ENCODE measurements at places on chromosomes 6 and 20.

DNA sequence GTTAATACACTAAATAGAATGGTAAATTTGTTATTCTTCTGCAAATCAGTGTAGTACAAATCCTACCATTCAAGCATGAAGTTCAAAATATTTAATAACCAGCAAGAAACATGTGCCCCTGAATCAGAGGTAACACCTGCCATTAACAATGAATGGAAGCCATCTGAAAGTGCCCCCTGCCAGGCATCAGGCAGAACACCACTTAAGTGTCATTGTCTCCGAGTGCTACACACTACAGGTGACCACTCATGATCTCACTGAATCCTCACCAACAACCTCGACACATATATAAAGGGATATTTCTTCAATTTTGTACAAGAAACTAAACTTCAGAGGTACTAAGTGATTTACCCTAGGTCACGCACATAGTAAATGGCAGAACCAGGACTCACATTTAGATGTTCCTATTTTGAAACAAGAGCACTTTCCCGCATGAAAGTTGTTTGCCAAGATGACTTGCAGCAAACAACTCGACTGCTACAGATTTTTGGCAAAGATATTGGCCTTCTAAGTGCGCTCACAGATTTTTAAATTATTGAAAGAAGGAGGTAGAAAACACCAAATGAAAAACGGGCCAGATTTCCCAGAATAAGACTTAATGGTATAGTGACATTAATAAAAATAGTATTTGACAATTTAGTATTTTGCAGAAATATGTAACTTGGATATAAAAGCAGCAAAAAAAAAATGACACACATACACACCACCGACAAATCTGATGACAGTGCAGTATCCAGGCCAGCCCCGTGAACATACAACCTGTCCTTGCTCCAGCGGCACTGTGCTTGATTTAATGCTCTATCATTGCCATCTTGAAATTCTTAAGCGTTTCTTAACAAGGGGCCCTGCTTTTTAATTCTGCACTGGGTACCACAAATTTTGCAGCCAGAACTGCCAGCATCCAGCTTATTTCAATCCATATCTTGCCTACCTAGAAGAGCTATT is 274.5 kb downstream of the ALDH8A1 start:
- DNase-seq = no peak

DNA sequence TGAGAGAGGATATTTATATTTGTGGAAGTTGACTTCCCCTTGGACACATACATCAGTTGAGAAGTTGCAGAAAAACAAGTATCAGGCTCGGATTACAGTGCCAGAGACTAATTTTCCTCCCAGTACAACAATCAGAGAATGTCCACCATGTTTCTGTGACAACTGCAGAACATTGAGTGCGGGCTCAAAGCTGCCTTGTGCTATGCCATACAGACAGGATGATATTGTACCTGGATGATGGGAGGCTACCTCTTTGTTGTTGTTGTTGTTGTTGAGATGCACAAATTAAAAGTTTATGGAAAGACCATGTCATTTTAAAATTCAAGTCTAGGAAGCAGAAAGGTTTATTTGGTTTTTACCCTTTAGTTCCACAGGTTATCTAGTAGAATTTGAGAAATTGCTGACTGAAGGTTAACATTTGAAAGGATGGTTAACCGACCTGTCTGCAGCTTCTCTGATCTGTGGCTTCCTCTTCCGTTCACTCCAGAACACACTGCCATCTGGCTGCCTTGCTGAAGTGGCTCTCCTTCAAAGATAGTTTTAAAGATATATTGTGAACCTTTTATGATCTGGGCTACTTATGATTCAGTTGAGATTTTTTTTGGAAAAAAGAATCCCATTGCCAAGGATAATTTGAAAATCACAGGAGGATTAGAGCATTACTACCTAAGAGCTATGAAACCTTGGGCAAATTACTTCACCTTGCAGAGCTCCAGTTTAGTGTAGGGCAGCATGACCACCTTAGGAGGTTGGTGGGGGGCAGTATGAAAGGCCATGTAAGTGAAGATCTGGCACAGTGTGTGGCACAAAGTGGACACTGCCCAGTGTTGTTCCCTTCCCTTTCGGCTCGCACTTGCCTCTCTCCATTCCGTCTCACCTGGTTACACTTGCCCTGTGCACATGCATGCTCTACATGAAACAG is 15.9 kb downstream of the TMEM200A start:
- DNase-seq = no peak

GRCh38 chr6:90846824-90847223 is 260.0 kb upstream of the MAP3K7 start:
- no peak for DNase-seq

GRCh38 chr20:46406986-46407670 is 713 bp upstream of the ELMO2 start:
- DNase-seq = no peak

DNA sequence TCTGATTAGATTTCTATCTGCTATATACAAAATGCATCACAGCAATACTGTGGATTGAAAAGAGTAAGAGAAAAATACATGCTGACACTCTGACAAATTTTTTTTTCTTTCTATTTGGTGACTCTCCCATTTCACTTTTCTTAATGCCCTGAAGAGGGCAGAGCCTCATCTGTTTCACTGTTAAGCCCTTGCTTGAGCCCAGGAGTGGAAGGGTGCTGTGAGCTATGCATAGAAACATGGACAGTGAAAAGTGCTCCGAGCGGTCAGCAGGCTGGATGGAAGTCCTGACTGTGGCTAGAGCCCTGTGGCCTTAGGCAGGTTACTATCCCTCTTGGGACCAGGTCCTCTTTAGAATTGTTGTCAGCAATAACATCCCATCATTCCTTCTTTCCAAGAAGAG is 17.4 kb upstream of the CSE1L start:
- no peak for DNase-seq

GRCh38 chr20:50815162-50815989 is 20.5 kb downstream of the BCAS4 start:
- DNase-seq = peak; percentile 38
